ENCODE measurements at places on chromosomes 11 and 22.

- no peak for DNase-seq
Measured at GRCh38 chr11:31442086-31442485, 67.3 kb downstream of the IMMP1L start.

DNA sequence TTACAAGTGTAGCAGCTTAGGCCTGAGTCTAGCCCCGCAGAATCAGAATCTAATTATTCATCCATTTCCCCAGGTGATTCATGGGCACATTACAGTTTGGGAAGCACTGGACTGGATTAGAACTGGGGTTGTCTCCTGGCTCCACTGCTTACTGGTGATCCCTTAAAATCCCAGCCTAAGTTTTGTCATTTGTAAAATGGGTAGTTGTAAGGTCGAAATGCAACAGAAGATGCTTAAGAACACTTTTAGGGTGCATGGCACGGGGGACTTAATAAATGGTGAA, 1.3 kb downstream of the STX3 start:
- DNase-seq, result no peak

- DNase-seq, result no peak
Measured at GRCh38 chr22:39675947-39676346, 105.4 kb downstream of the CACNA1I start.

DNA sequence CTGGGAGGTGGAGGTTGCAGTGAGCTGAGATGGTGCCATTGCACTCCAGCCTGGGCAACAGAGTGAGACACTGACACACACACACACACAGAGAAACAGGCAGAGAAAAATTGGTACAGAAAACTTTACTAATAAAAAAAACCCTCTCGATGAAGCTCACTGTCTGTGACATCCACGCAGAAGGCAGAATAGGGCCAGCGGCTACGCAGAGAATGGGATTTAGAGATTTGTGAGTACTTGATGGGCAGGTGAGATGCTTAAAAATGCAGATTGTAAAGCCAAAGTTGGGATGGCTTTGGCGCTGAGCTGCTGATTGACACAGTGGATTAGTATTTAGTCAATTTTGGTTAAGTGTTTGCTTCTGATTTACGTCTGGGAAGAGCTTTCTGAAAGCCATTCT, 561.1 kb downstream of the TBC1D22A start:
- DNase-seq, result no peak

DNA sequence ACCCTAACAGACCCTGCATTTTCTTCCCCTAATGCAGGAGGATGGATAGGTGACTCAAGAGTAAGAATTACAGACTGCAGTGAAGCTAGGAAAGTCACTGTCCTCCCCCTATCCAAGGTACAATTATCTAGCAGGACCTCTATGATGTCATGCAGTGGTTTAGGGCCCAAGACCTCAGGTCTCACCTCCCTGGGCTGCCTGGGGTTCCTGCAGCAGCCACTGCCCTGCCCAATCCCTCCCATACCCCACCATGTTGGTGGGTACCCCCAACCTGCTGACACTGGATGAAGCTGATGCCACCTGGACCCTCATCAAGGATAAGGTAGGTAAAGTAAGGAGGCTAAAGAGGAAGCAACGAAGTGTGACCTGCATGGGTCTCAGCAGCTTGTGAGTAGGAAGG, at the start of gene C11orf42:
TSS of gene C11orf42 (plus strand) at position 192 of the 400 bp plus-strand sequence. CDS start at position 251, 59 bp downstream.
- DNase-seq, result no peak

- no peak for DNase-seq
Measured at GRCh38 chr11:58057481-58057880, 26.7 kb downstream of the OR6Q1 start.

DNA sequence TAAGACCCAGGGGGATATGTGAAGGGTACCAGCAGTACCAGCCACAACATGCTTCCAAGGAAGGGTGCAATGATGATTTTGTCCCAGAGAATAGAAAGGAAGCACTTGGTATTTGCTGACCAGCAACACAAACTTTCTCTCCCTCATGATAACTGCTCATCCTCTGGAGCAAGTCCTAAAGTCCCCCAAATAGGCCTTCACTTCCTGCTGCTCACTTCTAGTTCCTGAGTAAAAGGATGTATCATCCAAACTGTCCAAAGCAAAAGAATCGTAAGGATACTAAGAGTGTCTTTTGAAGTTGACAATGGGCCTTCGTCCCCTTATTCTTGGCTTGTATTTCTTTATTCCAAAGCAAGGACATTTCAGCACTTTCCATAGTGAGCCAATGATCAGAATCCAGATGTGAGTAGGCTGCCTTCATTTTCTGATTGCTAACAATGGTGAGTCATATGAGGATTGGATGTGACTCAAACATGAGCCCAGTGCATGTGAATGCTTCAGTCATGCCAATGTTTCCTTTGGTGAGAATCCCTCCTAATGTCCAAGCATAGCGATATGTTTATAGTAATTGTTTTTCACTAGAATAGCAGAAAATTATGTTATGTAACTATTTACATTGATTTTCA, 243.4 kb upstream of the POU2AF2 start:
- DNase-seq, result no peak

- no peak for DNase-seq
Measured at GRCh38 chr11:18578975-18579598, 9.4 kb downstream of the UEVLD start.

GRCh38 chr22:48804811-48805301, 1022.8 kb downstream of the BRD1 start:
- DNase-seq, result no peak

DNA sequence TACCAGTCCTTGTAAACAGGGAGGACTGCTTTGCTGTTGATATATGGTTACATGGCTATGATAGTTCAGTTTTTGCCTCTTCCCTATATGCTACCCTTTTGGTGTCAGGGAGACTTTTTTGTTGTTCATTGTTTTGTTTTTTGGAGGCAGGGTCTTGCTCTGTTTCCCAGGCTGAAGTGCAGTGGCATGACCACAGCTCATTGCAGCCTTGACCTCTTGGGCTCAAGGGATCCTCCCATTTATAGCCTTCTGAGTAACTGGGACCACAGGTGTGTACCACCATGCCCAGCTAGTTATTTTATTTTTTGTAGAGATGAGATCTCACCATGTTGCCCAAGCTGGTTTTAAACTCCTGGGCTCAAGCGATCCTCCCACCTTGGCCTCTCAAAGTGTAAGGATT, 38.6 kb upstream of the SPTBN2 start:
- DNase-seq, result no peak

DNA sequence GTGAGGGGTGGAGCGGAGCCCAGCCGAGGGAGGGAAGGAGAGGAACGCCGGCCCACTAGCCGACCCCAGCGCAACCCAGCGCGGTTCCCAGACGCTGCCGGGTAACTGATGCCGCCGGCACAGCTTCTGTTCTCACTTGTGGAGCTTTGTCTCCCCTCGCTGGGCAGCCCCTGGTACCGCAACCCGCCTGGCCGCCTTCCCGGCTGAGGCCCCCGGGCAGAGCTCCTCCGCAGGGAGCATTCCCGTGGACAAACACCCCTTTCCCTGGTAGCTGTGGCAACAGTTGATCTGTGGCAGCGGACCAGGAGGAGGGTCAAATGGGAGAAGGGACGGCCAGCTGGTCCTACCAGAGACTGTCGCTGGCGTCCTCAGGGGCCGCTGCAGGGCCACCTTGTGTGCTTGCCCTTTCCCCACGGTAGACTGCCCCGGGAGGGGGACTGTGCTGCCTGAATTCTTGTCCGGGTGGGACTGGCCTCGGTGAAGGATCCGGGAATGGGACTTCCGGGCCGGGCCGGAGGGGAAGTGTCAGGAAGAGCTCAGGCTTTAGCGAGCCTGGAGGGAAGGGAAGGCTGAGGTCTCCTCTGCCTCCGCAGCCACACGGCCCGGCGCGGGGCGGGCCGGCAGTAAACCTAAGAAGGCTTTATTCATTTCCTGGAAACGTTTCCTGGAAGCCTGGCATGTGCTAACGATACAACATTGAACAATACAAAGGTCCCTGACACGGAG, 468.0 kb downstream of the OPCML start:
- DNase-seq, result no peak

GRCh38 chr22:47927648-47928210, 1165.3 kb downstream of the TBC1D22A start:
- DNase-seq, result no peak

GRCh38 chr11:4095509-4096230, 1.1 kb downstream of the RRM1 start:
- no peak for DNase-seq

DNA sequence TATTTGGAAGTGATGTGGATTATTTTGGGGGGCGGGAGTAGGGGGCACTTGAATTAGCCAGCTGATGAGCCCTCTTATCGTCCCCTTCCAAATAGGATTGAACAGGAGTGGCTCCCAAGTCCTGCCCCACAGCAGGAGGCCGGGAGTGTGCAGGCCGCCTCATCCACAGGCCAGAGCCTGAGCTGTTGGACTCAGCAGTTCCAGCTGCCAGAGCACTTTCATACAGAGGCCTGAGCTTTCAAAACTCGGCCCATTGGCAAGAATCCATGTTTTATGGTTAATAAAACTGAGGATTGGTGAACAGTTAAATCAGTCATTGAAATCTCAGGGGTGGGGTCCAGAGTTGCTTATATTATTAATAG, 9.6 kb downstream of the FAM118A start:
- no peak for DNase-seq

DNA sequence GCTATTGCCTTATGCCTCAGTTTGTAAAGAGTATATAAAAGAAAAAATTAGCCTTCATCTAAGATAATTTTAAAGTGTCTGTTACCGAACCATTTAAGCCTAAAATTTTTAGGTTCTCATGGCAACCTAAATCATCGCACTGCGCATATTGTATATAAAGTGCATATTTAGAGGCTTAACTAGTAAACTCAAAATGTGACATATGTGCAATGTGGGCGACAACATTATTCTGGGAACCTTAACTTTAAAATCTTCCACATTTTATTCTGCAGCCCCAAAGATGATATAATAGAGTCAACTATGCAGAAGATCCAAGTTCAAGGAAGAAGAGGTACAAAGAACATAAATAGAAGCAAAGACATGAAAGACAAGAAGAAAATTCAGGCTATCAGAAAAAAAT, 23.0 kb downstream of the CELF1 start:
- DNase-seq, result no peak

GRCh38 chr11:15852179-15852578, 504.2 kb downstream of the SOX6 start:
- no peak for DNase-seq

DNA sequence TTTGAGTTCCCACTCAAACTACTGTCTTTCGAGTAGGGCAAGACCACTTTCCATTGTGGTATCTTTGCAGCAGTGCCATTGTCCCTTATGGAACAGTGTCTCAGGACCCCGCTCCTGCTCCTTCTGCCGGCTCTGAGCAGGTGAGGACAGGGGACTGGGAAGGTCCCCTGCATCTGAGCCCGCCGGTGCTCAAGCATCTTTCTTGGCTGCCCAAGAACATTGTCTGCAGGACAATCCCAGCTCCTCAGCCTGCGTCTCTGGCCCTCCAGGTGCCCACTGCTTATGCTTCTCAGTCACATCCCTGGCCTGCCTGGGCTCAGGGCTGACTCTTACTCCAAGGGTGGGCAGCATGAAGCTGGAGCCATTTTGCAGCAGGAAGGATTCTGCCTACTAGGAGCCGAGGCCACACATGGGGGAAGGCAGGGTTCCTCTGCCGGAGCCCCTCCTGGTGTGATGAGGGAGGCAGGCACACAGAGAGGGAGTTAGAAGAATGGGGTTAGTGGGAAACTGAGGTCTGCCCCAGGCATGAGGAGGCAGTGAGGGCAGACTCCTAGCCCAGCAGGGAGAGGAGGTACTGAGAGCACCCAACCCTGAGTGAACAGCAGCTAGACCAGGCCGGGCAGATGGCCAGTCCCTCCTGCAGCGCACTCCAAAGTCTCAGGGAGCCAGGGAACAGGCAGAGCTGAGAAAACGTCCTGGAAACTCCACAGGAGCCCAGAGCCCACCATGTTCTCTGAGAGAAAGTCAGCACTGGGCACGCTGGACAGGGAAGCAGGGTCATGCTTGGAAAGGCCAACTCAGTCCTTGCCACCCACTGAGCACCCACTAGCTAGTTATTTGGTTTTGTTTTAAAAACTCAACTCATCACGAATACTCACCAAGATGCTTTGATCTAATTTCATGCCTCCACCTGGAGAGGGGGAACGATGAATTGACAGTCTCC, 7.5 kb upstream of the PPARA start:
- DNase-seq, result no peak

DNA sequence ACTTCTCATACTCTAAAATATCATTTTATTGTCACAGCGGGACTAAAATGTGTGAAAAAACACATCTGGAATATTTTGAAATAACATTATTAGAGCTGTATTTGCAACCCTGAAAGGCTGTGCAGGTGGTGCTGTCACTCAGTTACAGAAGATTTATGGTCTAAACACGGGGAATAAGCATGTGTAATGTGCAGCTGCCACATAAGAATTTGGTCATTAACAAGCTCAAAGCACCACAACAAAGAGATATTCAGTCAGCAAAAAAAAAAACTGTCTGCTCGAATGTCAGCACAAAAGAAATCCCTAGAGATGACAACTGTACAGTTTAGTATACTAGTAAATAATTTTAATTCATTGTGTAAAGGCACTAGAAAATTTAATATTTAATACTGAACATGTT, 31.3 kb downstream of the TMEM123 start:
- no peak for DNase-seq

- no peak for DNase-seq
Measured at GRCh38 chr11:44625759-44626523, 60.5 kb downstream of the CD82 start.

- DNase-seq, result no peak
Measured at GRCh38 chr11:65355776-65356393, 1.3 kb downstream of the TIGD3 start.

DNA sequence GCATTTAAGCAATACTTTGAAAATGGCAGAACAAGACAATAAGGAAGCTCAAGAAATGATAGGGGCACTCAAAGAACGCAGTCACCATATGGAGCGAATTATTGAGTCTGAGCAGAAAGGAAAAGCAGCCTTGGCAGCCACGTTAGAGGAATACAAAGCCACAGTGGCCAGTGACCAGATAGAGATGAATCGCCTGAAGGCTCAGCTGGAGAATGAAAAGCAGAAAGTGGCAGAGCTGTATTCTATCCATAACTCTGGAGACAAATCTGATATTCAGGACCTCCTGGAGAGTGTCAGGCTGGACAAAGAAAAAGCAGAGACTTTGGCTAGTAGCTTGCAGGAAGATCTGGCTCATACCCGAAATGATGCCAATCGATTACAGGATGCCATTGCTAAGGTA, 51.9 kb downstream of the SPECC1L start:
- no peak for DNase-seq

- no peak for DNase-seq
Measured at GRCh38 chr22:49535527-49536125, 292.0 kb downstream of the BRD1 start.

DNA sequence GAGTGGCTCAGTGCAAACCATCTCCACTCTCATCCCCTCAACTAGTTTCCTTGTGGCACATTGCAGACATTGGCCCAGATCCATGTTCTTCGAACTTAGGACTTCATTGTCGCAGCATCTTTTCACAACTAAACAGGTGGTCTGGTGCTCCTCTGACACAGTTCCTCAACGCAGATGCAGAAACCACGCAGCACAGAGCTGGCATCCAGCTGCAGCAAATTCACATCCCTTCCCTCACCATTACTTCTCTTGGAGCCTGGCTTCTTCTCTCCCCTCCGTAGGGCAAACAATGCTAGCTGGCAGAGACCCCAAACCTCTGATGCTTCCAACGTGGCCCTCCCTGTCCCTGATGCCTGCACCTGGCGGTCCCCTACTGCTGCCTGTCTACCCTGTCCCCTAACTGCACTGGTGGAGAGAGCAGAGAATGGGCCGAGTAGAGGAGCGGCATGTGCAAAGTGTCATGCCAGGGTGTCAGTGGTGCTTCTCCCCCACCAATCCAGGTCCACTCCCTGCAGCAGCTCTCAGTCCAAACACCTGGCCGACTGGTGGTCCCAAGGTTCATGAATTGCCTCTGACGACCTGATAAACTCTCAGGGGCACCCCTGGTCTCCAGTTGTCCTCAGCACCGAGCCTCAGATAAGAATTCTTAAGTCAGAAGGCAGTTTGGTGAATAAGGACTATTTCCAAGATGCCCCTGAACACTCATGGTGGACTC, 18.1 kb downstream of the TMPRSS13 start:
- DNase-seq, result no peak
